Stimulated activated CD8-positive, alpha-beta memory T cell treated with anti-CD3 and anti-CD28 coated beads, Interleukin-4, amount 100 ng/mL, for 24 hours (primary cell): ENCODE measurements at places on chromosomes 4 and X.

DNA sequence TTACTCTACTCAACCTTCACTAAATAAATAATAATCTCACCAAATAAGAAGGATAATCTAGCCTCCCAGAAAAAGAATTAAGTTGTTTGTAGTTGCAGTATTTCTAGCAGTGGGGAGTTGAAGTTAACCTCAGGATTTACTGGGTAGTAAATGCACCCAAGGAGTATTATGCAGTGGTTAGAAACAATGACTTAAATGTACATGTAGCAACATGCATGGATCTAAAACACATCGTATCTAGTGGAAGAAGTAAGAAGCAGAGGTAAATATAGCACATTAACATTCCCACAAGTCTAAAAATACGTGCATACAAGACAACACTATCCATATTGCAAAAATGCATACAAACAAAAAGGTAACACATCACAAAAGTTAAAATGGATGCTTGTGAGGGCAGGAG, 44.2 kb upstream of the SMAD1 start:
- DNase-seq: no peak

GRCh38 chr4:117434424-117434823, 349.0 kb upstream of the TRAM1L1 start:
- no peak for DNase-seq

DNA sequence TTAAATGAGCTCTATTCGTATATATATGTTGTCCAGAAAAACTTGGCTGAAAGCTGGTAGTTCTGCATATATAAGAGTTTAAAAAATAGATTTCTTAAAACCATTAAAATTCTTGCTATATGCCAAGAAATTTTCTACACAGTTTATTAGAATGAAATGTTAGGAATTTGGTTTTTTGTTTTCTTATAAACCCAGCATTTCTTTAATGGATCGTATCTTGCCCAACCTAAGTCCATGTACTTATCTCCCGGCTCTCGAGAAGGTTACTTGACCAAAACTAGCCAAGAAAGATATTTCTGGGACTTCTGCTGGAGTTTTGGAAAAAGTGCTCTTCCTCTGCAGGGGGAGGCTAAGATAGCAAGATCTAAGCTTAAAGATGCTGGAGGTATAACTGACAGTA, 4.7 kb upstream of the ASB5 start:
- DNase-seq: no peak

- no peak for DNase-seq
Observed at GRCh38 chrX:149040873-149041535, 464.1 kb downstream of the IDS start.

DNA sequence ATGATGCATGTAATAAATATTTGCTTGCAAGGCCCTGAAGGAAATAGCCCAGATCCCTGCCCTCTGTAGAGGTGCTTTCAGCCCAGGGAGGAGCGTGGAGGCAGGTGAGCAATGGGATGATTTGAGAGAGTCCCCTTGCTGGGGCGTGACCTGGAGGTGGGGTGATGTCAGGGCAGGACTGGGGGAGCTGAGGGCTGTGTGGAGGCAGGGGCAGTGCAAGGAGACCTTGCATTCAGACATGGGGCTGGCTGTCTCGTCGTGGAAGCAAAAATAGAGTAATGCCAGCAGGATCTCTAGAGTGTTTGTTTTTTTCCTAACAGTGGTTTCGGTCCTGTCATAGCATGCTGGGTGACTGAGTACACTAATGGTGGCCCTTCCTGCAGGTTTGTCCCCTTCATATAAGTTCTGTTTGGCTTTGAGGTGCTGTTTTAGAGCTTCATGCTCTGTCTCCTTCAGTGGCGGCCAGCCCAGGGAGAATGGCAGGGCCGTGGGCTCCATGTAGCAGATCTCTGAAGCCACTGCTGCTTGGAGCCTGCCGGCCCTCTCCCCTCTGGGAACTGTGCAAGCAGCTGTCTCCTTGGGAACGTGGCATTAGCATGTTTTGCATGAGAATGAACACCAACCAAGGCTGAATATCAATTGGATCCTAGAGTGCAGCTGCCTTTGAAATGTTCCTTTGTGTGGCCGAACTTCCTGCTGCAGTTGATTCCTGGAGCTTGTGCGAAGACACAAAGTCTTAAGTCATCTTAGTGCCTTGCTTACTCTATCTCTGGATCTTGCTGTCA, 39.3 kb upstream of the CLDN34 start:
- DNase-seq: no peak

DNA sequence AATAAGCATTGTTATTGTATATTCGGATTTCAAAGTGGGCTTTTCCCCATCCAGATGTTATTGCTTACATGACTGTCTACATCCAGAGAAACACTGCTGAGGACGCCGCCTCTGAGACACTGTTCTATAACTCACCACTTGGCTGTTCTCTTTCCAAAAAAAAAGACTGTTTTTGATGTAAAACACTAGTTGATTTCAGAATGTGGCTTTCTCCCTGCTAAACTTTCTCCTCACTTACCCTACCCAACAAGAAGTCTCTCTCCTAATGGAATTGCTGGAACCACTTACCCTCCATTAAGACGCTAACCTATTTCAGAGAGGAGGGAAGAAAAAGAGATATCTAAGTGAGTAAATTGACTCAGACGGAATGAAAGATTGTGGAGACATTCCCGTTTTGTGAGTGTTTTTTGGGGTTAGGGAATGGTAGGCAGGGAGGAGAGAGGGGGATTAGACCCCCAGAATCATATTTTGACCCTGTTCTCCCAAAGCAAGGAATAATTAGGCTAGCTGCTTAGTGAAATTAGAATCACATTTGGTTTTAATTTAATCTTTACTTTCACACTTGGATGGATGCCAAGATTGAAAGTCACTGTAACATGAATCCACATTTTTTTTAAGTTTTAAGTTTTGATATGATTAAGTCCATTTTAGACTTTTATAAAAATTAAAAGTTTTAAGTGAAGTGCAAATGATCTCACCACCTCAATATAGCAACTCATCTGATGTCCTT, 174.9 kb downstream of the CHIC2 start:
- no peak for DNase-seq

DNA sequence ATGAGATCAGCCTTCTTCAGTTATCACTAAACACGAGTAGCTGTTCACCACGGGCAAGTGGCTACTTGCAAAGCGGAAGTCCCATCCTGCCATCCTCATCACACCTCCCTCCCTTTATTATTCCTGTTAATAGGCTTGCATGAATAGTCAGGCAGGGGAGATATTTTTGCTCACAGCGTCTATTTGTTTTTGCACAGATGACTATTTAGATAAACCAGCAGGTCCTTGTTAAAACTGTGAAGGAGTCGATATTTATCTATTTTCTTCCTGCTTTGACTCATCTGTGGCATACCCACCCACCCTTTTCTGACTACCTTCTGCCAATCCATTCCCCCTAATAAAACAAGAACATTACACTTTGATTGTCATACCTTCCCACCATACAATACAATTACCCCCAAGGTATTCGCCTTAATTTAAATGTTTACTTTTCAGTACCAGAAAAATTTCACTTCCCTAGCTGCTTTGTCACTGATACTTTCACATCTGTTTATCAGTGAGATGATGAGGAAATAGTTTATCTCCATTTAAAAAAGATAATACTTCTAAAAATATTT, 96.6 kb upstream of the BANK1 start:
- no peak for DNase-seq

DNA sequence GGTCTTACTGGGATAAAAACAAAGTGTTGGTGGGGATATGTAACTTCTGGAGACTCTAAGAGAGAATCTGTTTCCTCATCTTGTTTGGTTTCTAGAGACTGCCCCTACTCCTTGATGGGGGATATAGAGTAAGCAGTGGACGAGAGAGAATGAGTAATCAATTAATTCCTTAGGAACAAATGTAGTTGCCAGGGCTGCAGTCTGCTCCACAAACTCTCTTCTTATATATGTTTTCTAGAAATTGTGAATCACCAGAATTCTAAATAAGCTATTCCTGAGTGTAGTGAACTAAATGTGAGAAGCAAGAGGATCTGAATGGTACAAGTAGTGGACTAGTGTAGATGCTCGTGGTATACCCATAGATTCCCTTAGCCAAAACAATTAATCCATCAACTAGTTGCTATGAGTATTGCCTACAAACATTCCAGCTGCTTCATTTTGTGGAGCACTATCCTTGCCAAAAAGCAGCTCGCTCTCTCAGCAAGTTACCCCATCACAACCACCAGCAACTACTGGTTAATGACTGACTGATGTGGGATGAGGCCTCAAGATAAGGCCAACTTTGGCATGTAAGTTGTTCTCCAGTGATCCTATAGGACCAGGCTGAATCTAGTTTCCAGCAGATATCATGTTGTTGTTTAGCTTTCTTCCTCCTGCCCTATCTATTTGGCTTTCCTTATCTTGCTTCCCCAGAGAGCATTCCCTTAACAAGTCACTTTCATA, 273.0 kb downstream of the SLC7A11 start:
- no peak for DNase-seq

DNA sequence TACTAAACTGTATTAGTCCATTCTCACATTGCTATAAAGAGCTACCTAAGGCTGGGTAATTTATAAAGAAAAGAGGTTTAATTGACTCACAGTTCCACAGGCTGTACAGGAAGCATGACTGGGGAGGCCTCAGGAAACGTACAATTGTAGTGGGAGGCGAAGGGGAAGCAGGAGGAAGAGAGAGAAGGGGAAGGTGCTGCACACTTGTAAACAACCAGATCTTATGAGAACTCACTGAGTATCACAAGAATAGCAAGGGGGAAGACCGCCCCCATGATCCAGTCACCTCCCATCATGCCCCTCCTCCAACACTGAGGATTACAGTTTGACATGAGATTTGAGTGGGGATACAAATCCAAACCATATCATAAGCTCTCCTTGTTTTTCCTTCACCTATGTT, 40.9 kb downstream of the RPA4 start:
- no peak for DNase-seq

DNA sequence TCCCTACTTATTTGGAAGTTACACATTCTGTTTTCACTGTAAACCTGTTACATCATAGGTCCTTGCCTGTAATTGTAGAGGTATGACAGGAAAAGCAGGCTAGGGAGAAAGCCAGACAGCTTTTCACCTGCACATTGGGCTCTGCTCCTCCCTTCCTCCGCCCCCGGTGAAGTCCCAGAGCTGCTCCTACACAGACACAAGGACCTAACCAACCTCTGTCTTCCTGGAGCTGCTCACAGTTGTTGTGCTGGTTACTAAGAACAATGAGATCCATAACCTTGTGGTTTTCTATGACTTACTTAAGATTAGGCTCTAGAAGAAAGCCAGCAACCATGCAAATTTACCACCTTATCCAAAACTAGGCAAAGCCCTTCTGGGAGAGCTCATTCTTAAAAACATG, 40.0 kb downstream of the MOSPD2 start:
- DNase-seq: no peak

DNA sequence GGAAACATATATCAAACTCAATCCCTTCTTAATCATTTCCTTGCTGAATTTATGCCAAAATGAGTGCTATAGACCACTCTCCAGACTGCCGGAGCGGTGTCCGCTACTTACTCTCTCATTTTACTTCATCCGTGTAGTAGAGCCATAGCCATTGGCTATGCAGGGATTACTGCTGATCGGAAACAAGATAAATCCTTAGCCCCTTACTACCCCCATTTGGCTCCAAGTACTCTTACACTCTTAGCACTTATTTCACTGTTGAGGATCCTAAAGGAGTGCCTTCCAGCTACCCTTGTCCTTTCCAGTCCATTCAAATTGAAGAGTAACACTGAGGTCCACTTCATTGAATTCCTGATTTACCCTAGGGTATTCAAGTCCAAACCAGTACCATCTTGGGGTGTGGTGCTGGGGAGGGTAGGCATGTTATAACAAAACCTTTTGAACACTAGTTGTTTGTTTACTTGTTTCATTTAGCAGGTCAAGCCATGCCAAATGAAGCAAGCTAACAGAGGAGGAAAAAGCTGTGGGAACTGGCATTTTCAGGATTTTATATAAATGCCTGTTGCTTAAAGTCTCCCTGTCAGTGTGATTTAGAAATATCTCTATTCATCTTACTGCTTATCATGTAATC, 715.1 kb downstream of the FSTL5 start:
- DNase-seq: no peak

DNA sequence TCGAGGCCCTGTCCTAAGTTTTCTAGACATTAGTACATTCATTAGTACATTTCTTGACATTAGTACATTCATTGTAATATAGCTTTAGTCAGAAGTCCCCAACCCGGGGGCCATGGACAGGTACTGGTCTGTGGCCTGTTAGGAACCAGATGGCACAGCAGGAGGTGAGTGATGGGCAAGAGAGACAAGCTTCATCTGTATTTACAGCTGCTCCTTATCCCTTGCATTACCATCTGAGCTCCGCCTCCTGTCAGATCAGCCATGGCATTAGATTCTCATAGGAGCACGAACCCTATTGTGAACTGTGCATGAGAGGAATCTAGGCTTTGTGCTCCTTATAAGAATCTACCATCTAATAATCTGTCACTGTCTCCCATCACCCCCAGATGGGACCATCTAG, 48.0 kb downstream of the GATB start:
- no peak for DNase-seq

DNA sequence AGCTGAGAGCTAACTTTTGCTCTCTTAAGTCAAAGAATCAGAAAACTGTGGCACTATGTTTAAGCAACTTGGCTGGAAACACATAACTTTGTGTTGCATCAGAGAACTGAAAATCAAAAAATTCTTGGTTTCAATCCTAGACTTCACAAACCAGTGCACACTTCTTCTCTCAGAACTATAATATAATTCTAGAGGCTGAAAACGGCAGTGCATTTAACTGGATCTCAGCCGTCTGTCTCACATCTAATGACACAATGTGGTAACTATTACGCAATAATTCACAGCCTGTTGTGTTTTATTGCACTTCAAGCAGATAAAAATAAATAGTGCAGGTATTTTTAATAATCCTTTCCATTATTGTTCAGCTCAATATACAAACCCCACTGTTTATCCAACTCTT, 260.6 kb upstream of the DIAPH2 start:
- DNase-seq: no peak

DNA sequence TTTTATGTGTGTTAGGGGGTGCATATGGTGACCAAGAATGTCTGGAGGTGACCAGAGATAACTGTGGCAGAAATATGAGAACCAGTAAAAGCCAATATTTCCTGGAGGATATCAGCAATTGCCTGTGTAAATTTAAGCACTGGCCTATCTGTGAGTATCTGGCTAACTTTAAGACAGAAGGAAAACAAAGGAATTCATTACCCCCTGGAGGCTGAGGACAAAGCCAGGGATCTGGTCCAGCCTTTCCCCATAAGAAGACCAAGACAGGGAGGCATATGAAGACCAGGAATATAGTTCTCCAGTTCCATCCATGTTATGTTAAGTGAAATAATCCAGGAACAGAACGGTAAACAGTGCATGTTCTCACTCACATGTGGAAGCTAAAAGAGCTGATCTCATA, 49.2 kb downstream of the MFAP3L start:
- no peak for DNase-seq

DNA sequence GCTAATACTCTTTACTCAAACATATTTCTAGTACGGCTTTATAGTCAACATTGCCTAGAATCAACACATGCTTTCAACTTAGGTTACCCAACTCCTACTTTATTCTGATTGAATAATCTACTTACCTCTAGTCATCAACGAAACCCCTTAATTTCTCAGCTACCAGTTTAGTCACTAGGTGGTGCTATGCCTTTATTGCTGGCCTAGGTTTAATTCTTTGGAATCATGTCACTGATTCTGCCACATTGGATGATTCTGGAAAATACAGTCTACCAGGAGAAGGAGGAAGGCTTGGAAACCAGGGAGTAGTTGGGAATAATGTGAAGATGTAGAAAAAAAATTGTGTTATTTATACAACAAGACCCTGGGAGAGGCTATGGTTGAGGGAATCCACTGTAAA, 167.7 kb downstream of the DCAF12L2 start:
- no peak for DNase-seq

GRCh38 chrX:132127743-132128142, at the start of gene FRMD7:
TSS of gene FRMD7 (minus strand) at chrX:132128020. CDS start at chrX:132127844, 176 bp downstream.
- no peak for DNase-seq
